Omental fat pad (tissue), 4 donors: ENCODE measurements at places on chromosomes 16 and 17. TPM values are rescaled to one million over a fixed set of nuclear protein-coding genes. Genes with fewer than 3 reads are reported as not detected.
A peak's percentile ranks its signal among the peaks of the same experiment; 100 is the strongest.

- no peak for DNase-seq
Observed at GRCh38 chr17:44397479-44398440, 8.3 kb upstream of the ITGA2B start.

- DNase-seq, result no peak
Observed at GRCh38 chr17:75617218-75617617, 16.0 kb upstream of the SMIM5 start.

Gene NPIPB6
- total RNA-seq, result 3.1 TPM

- no peak for DNase-seq
Observed at GRCh38 chr17:73546770-73547536, 97.3 kb downstream of the SDK2 start.

Gene SCARF1
- 24.5 TPM for total RNA-seq

GRCh38 chr16:65021852-65022595 is 99.8 kb downstream of the CDH11 start:
- no peak for DNase-seq

DNA sequence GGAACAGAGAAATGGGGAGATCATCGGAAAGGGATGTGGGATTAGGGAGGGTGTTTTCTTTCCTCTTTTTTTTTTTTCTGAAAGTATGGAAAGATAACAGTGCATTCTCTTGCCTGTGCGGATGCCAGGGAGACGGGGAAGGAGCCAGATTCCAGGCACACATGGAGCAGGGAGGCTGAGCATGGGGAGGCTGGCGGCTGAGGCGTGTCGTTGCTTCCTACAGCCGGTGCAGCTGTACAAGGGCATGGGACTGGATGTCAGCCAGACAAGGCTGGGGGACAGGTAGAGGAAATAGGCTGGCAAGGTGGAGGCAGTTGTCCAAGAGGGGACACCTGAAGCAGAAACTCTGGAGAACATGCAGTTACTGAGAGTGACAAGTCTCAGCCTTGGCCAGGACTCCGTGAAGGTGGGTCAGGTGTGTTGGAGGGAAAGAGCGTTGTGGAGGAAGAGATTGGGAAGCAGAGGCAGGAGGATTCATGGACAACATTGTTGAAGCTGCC is 16.6 kb upstream of the ADORA2B start:
- DNase-seq, result no peak

Gene OTOA
- 0.28 TPM for total RNA-seq

GRCh38 chr17:8836821-8837562 is 30.5 kb downstream of the PIK3R6 start:
- DNase-seq, result no peak

DNA sequence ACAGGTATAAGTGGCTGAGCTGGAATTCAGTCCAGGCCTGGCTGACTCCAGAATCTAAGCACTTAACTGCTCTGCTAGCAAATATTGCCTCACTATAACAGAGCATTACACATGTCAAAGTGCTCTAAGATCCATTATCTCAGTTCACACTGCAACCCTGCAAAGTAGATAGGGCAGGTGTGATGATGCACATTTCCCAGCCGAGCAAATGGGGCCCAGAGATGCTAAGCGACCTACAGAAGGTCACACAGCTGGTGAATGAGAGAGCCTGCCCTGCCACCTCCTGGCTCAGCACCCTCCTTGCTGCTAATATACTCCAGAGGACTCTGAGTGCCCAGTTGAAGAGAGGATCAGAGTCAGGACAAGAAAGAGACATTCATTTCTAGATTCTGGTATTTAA is 73.6 kb upstream of the CCL1 start:
- DNase-seq, result no peak

Gene SMTNL2
- total RNA-seq, result 2.8 TPM

Gene CD7
- total RNA-seq, result 1.6 TPM

DNA sequence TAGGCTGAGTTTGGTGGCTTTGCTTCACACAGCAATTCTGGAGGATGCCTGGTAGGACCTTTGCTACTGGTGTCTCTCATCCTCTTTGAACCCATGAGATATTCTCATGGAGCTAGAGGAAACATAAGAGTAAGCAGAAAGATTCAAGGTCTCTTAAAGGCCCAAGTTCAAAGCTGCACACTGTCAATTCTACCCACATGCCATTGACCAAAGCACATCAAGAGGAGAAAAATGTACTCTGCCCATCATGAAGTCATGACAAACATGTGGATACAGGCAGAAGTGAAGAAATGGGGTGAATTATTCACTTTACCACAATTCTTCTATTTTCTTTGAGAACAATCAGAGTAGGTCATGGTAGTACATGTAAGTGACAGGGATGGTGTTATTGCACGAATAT is 13.1 kb downstream of the SKA2 start:
- DNase-seq, result no peak

Gene MPO
- total RNA-seq, result 0.19 TPM

Gene CCT6B
- 2.4 TPM for total RNA-seq

Gene PRKCB
- 18.6 TPM for total RNA-seq

Gene VAT1L
- total RNA-seq, result 1.3 TPM

DNA sequence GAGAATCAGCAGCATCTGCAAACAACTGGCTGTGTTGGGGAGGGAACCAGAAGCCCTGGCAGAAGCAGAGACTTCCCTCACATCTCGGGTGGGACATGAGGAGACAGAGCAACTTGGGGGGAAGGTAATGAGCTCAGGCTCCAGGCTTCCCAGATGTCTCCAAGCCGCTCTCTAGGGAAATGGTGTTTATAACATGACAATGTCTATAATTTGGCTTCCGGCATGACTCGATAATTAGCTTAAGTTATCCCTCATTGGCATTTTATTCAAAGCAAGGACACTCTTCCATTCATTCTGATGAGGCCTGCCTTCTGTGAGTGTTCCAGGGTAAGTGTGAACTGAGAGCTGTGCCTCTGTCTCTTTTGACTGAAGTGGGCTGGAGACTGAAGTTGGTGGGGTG is 14.7 kb upstream of the MLLT6 start:
- no peak for DNase-seq

DNA sequence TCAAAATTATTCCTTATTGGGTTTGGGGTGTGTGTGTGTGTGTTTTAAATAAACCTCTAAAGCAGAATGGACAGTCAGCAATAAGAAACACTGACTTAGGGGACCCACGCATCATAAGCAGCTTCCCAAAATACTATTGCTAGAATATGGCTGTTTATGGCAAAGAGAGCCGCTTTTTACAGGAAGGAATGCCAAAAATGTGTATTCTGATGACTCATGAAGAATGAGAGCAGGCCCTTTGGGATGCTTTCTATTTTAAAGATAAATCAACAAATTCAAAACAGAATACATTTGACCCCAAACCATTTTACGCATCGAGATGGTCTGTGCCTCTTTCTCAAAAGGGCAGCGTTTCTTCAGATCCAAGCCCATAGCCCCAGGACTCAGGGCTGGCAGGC is 37.5 kb downstream of the ARHGAP17 start:
- DNase-seq, result no peak

Gene KRTAP9-4
- not detected for total RNA-seq

GRCh38 chr17:38851434-38851833 is 2.1 kb downstream of the RPL23 start:
- DNase-seq, result no peak

DNA sequence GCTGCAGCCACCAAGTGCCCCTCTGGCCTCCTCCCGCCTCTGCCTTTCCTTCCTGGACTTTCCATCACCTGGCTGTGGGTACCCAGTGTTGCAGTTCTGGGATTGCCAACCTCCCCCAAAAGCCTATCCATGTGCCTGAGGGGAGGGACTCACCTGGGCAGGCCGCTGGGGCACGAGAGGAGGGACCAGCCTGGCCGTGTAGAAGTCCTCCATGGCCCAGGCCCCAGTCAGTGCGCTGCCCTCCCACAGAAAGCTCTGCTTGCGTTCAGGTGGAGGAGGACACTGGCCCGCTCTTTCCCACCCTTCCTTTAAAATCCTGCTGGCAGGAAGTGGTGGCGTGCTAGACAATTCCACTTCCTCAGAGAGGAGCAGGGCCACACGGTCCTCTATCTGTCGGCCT is 14.2 kb downstream of the SLX4 start:
- DNase-seq, result no peak

Gene IL34
- total RNA-seq, result 1.2 TPM

Gene WNT9B
- 0.36 TPM for total RNA-seq

Gene NPTX1
- not detected for total RNA-seq

GRCh38 chr16:29663807-29664090 is 702 bp downstream of the SPN start:
- DNase-seq, result no peak

GRCh38 chr17:73342050-73342522 is 30.3 kb upstream of the CDC42EP4 start:
- DNase-seq, result peak; percentile 52

DNA sequence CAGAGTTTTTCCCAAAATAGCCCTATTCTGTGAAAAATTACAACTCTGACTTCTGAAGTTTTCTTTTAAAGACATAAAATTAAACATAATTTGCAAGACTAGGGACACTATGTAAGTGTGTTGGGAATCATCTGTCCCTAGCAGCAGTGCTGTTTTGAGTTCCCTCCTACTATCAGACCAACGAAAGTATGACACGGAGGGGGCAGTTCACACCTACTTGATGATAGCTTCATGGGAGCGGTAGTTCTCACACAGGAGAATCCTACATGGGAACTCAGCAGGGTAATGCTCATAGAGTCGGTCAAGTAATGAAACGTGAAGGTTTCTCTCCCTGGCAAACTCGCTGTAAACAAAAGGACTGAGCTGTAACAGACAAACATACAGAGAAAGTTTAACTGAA is 96.6 kb downstream of the HELZ start:
- DNase-seq, result no peak

DNA sequence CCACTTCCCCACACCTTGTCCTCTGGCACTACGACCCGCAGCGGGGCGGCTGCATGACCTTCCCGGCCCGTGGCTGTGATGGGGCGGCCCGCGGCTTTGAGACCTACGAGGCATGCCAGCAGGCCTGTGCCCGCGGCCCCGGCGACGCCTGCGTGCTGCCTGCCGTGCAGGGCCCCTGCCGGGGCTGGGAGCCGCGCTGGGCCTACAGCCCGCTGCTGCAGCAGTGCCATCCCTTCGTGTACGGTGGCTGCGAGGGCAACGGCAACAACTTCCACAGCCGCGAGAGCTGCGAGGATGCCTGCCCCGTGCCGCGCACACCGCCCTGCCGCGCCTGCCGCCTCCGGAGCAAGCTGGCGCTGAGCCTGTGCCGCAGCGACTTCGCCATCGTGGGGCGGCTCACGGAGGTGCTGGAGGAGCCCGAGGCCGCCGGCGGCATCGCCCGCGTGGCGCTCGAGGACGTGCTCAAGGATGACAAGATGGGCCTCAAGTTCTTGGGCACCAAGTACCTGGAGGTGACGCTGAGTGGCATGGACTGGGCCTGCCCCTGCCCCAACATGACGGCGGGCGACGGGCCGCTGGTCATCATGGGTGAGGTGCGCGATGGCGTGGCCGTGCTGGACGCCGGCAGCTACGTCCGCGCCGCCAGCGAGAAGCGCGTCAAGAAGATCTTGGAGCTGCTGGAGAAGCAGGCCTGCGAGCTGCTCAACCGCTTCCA is 2.6 kb downstream of the METTL26 start:
- DNase-seq, result no peak

GRCh38 chr17:11742886-11743285 is 144.6 kb downstream of the DNAH9 start:
- DNase-seq, result no peak

Gene ATAD5
- 0.94 TPM for total RNA-seq

Gene NOG
- 0.82 TPM for total RNA-seq

Gene PRSS33
- total RNA-seq, result not detected

Gene RASD1
- total RNA-seq, result 356 TPM

Gene PPM1E
- total RNA-seq, result 0.48 TPM

Gene CHST6
- total RNA-seq, result 0.06 TPM
